ENCODE measurements at places on chromosomes 12 and 14.

GRCh38 chr12:96907671-96908422 is 790 bp downstream of the NEDD1 start:
- no peaks in the 10 kb centered on the region for H3K27me3 ChIP-seq
- peak overlapping the region; percentile 62 for H3K4me3 ChIP-seq
- H3K4me1 ChIP-seq = peaks cover 7% of the 10 kb centered on the region
- H3K36me3 ChIP-seq = no peaks in the 10 kb centered on the region

GRCh38 chr14:21768116-21768874 is 94.7 kb upstream of the OR4E1 start:
- H3K27me3 ChIP-seq = no peaks in the 10 kb centered on the region
- H3K4me1 ChIP-seq = peaks cover 7% of the 10 kb centered on the region
- DNase-seq = no peak
- H3K27ac ChIP-seq = no peak overlapping the region

DNA sequence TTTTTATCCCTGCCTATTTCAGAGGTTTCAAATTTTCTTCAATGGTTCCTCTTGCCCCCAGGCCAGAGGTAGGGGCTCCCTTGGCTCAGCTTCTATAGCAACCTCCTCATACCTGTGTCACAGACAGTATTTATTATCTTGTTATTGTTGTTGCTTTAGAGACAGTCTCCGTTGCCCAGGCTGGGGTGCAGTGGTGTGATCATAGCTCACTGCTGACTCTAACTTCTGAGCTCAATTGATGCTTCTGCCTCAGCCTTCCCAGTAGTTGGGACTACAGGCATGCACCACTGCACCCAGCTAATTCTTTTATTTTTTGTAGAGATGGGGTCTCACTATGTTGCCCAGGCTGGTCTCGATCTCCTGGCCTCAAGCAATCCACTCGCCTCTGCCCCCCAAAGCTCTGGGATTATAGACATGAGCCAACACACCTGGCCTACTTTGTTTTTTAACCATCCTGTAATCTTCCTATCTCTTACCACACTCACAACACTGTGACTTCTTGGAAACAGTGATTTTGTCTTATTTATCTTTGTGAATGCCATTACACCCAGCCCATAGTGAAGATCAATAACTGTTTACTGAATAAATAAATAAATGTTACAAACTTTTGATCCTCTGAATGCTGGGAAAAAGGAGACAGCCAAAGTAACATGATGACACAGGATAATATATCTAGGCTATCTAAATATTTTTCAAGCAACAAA is 95.9 kb downstream of the PHLDA1 start:
- no peak overlapping the region for H3K27ac ChIP-seq
- H3K36me3 ChIP-seq = no peaks in the 10 kb centered on the region
- H3K27me3 ChIP-seq = no peaks in the 10 kb centered on the region
- peaks cover 27% of the 10 kb centered on the region for H3K4me1 ChIP-seq
- no peak overlapping the region for H3K4me3 ChIP-seq

DNA sequence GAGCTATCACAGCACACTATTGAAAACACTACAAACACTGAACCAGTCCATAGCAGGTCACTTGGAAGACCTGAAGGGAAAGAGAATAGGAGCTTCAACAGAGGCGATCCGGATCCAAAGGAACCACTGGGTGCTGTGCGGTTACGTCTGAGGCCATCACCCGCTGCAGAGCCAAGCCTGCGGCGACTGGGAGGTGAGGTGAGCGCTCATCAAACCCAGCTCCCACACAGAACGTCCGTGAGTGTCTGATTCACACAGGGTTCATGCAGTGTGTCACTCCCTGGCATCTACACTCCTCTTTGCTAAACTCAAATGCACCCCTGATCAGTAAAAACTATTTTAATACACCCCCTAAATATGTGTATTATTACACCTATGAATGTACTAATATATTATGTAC is 64.1 kb downstream of the TMEM132D start:
- no peaks in the 10 kb centered on the region for H3K27me3 ChIP-seq
- H3K4me1 ChIP-seq = no peaks in the 10 kb centered on the region
- H3K36me3 ChIP-seq = no peaks in the 10 kb centered on the region
- no peak overlapping the region for H3K27ac ChIP-seq
- H3K4me3 ChIP-seq = no peak overlapping the region

DNA sequence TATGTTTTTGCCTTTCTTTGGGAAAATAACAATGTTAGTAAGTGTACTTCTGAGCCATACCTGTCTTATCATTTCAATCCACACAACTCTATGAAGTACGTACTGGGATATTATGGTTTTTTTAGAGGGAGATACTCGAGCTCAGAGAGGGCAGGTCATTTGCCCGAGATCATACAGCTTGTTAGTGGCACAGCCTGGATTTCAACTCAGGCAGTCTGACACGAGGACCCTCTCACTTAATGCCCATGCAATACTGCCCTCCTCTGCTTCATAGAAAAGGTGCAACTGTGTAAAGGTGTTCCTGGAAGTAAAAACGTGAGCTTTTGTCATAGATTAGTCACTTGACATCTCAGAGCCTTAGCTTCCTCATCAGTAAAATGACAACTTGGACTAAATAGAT is 128.0 kb downstream of the NDUFA12 start:
- no peaks in the 10 kb centered on the region for H3K36me3 ChIP-seq
- peaks cover 48% of the 10 kb centered on the region for H3K27me3 ChIP-seq
- no peak overlapping the region for H3K4me3 ChIP-seq
- H3K4me1 ChIP-seq = no peaks in the 10 kb centered on the region
- peak; percentile 7 for DNase-seq

GRCh38 chr12:11652351-11653040 is 3.0 kb downstream of the ETV6 start:
- H3K4me1 ChIP-seq = peaks cover 24% of the 10 kb centered on the region
- no peaks in the 10 kb centered on the region for H3K27me3 ChIP-seq
- H3K4me3 ChIP-seq = no peak overlapping the region
- no peak overlapping the region for H3K27ac ChIP-seq
- no peaks in the 10 kb centered on the region for H3K36me3 ChIP-seq

- no peak for DNase-seq
- no peaks in the 10 kb centered on the region for H3K36me3 ChIP-seq
- no peaks in the 10 kb centered on the region for H3K27me3 ChIP-seq
- no peaks in the 10 kb centered on the region for H3K4me1 ChIP-seq
- H3K4me3 ChIP-seq = no peak overlapping the region
These were observed 374.2 kb downstream of the PRKD1 start for GRCh38 chr14:29553427-29553826.

GRCh38 chr12:119005085-119005484 is 23.7 kb downstream of the SRRM4 start:
- no peaks in the 10 kb centered on the region for H3K4me1 ChIP-seq
- no peak overlapping the region for H3K4me3 ChIP-seq
- H3K27ac ChIP-seq = no peak overlapping the region

- no peak for DNase-seq
- H3K27ac ChIP-seq = peak overlapping the region; percentile 47
- peaks cover 7% of the 10 kb centered on the region for H3K36me3 ChIP-seq
- no peaks in the 10 kb centered on the region for H3K27me3 ChIP-seq
- H3K4me1 ChIP-seq = peaks cover 34% of the 10 kb centered on the region
These were observed 2.0 kb downstream of the ATN1 start for GRCh38 chr12:6929466-6930452.

GRCh38 chr12:58725400-58726105 is 194.8 kb downstream of the LRIG3 start:
- no peaks in the 10 kb centered on the region for H3K36me3 ChIP-seq
- H3K4me3 ChIP-seq = no peak overlapping the region
- DNase-seq = no peak
- no peak overlapping the region for H3K27ac ChIP-seq
- H3K27me3 ChIP-seq = no peaks in the 10 kb centered on the region

DNA sequence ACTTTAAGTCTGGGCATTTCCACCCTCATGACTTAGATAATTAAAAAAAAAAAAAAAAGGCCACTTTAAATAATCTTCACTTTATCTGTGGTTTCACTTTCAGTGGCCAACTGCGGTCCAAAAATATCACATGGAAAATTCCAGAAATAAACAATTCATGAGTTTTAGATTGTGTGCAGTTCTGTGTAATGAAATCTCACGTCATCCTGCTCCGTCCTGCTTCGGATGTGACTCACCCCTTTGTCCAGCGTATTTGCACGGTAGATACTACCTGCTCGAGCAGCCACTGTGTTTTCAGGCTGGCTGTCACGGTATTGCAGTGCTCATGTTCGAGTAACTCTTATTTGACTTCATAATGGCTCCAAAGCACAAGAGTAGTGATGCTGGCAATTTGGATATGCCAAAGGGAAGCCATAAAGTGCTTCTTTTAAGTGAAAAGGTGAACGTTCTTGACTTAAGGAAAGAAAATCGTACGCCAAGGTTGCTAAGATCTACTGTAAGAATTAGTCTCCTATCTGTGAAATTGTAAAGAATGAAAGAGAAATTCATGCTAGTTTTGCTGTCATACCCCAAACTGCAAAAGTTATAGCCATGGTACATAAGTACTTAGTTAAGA is 2.4 kb downstream of the E2F7 start:
- peaks cover 8% of the 10 kb centered on the region for H3K36me3 ChIP-seq
- DNase-seq = no peak
- H3K4me1 ChIP-seq = peaks cover 28% of the 10 kb centered on the region
- H3K27me3 ChIP-seq = no peaks in the 10 kb centered on the region
- H3K27ac ChIP-seq = no peak overlapping the region
- no peak overlapping the region for H3K4me3 ChIP-seq

GRCh38 chr14:90072350-90072749 is 10.6 kb downstream of the KCNK13 start:
- no peaks in the 10 kb centered on the region for H3K4me1 ChIP-seq
- DNase-seq = no peak
- H3K4me3 ChIP-seq = no peak overlapping the region

DNA sequence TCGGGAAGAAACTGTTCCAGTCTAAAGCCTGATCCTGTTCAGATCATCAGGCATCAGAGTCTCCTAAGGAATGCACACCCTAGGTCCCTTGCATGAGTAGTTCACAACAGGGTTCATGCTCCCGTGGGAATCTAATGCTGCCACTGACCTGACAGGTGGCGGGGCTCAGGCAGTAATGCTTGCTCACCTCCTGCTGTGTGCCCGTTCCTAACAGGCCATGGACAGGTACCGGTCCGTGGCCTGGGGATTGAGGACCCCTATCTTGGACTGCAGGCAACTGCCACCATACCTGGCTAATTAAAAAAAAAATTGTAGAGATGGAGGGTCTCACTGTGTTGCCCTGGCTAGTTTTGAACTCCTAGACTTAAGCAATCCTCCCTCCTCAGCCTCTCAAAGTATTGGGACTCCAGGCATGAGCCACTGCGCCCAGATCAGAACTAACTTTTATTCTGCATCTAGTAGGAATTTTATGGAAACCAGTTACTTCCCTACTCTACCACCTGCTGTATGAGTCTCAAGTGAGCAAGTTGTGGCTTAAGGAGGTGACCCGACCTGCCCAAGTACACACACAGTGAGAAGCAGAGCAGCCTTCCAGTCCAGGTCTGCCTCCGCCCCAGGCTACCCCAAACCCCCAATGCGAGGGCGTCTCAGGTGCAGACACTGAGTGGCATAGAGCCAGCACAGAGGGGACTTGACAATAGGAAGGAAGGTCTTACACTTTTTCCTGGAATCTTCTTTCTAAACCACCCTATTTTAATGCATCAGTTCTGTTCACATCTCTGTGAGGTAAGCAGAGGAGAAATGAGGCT is 2.5 kb upstream of the PAPLN start:
- peaks cover 18% of the 10 kb centered on the region for H3K4me1 ChIP-seq
- H3K4me3 ChIP-seq = no peak overlapping the region
- H3K27me3 ChIP-seq = peaks cover 77% of the 10 kb centered on the region
- H3K36me3 ChIP-seq = no peaks in the 10 kb centered on the region
- DNase-seq = no peak

DNA sequence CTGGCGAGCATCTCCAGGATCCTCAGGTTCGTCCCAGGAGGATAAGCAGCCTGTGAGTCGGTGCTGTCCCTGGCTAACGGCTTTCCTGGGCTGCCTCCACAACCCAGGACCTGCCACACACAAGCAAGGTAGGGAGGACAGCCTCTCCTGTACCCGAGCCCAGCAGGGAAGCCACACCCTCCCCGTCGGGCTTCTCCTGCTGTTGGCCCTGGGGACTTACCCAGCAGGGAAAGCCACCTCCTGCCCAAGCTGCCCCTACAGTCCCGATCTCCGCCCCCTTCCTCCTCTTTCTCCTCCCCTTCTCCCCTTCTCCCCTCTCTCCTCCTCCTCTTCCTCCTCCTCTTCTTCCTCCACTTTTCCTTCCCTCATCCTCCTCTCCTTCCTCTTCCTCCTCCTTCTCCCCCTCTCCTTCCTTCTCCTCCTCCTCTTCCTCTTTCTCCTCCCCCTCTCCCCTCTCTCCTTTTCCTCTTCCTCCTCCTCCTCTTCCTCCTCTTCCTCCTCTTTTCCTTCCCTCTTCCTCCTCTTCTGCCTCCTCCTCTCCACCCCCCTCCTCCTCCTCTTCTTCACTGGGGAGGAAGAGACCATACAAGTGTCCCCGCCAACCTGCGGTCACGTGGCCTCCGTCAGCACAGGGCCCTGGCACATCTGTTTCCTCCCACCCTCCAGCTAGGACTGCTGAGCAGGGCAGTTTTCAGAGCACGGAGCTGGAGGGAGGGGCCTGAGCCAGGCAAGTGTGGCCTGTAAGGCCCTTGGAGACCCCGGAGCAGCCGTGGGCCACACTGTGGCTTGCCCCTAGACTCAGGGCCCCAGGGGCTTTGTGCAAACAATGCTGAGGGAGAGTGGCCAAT is 17.3 kb upstream of the RFLNA start:
- DNase-seq = no peak
- H3K36me3 ChIP-seq = no peaks in the 10 kb centered on the region
- peaks cover 58% of the 10 kb centered on the region for H3K27me3 ChIP-seq
- no peak overlapping the region for H3K27ac ChIP-seq

DNA sequence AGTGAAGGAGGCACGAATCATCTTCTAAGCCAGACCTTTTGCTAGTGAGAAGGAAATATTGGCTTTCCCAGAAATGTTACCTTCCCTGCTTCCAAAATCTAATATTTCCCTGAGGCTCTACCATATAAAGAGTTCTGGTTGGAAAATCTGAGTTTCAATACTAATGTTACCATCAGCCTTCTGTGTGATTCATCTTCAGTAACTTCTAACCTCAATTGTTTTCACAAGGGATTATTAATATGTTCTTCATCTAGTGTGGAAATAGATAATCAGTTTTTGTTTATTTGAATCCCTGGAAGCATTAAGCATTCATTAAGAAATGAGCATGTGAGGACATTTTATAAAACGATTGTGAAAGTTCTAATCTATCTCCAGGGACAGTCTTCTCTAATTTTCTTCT is 720.9 kb downstream of the AACS start:
- no peaks in the 10 kb centered on the region for H3K27me3 ChIP-seq
- no peak overlapping the region for H3K27ac ChIP-seq
- H3K4me1 ChIP-seq = no peaks in the 10 kb centered on the region
- no peaks in the 10 kb centered on the region for H3K36me3 ChIP-seq

GRCh38 chr12:130401703-130402102 is 64.0 kb downstream of the PIWIL1 start:
- H3K27ac ChIP-seq = no peak overlapping the region
- no peak for DNase-seq
- no peak overlapping the region for H3K4me3 ChIP-seq
- no peaks in the 10 kb centered on the region for H3K36me3 ChIP-seq
- no peaks in the 10 kb centered on the region for H3K27me3 ChIP-seq

- no peak overlapping the region for H3K4me3 ChIP-seq
- H3K27ac ChIP-seq = no peak overlapping the region
- DNase-seq = no peak
- H3K36me3 ChIP-seq = no peaks in the 10 kb centered on the region
These were observed 31.3 kb downstream of the BMP4 start for GRCh38 chr14:53925201-53925766.

All from keratinocyte (primary cell).